ENCODE measurements at places on chromosomes 5 and 9. TPM values are rescaled to one million over a fixed set of nuclear protein-coding genes. Genes with fewer than 3 reads are reported as not detected.

CMBL gene
- 6.1 TPM for total RNA-seq

TAF11L5 gene
- total RNA-seq: not detected

GFPT2 gene
- total RNA-seq: 0.46 TPM

CDX1 gene
- total RNA-seq: not detected

FAT2 gene
- total RNA-seq: under 0.01 TPM

EXOSC3 gene
- 28.7 TPM for total RNA-seq

PKN3 gene
- total RNA-seq: 20.6 TPM

FSTL4 gene
- not detected for total RNA-seq

LRRC70 gene
- 37.8 TPM for total RNA-seq

PCDHGB2 gene
- 1.3 TPM for total RNA-seq

CER1 gene
- not detected for total RNA-seq

GMCL2 gene
- not detected for total RNA-seq

Data from pulmonary artery endothelial cell (primary cell).